ENCODE measurements at places on chromosomes 2 and 18.

GRCh38 chr2:159186462-159186861 lies 100.0 kb downstream of the WDSUB1 start:
- no peak for DNase-seq

DNA sequence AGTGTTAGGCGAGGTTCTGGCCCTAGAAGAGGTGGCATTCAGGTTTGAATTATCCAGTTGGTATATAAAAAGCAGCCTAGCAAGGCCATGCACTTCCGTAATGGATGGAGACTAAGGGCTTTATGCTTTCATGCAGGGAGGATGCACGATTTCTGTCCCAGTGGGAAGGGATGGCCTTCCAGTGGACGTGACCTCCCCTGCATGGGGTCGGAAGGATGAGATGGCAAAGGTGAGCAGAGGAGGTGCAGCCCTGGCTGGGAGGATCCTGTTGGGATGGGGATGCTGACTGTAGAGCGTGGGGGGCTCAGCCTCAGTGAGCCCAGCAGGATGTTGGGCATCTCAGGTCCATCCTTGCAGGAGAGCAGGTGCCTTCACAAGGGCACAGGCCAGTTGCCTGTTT lies 4.8 kb downstream of the ASB18 start:
- no peak for DNase-seq

DNA sequence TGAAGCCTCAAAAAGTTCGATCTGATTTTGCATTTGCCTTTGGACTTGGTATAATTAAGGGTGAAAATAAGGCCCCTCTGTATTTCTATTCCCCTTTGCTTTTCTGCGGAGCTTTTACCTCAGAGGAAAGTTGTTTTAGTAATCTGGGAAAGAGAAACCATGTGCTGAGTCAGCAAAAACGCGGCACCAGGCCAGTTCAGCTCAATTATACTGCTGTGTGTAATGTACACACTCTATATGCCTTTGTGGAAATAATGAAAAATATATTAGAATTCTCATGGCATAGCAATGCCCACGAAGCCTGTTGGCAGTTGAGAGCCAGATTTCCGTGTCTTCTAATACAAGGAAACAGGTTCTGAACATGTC lies 161.9 kb upstream of the SIX2 start:
- DNase-seq, result no peak

DNA sequence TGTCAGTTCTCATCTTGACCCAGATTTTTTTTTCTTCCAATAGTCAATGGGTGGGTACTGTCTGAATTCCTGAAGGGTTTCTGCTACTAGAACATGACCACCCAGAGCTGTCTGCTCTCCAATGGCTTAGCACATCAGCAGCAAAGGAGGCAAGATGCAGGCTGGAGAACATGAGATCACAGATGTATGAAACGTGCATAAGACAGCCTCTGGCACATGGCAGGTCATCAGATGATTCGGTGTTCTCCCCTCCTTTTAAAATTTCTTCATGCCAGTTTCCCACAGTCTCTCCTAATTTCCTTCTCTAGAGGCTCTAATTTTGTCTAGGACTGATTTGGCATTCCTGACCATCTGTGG lies 359.3 kb upstream of the TNP1 start:
- DNase-seq, result no peak

DNA sequence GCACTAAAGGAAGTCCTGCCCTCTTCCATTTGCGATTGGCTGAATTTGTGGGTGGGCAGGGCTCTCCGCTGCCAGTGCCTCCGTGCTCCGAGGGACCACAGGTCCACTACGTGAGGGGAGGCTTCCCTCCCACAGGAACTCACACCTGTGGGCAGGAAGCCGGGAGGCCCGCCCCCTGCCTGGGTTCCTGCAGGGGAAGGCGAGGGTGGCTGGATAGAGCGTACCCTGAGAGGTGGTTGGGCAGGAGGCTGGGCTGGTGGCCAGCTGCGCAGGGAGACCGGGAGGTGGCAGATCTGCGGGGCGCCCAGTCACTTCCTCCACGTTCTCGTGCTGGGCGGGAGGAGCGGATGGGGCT lies 47.0 kb upstream of the PTH2R start:
- DNase-seq, result no peak
